Thyroid gland (tissue), 4 donors: ENCODE measurements at places on chromosomes 2 and 18. TPM values are rescaled to one million over a fixed set of nuclear protein-coding genes. Genes with fewer than 3 reads are reported as not detected.

- no peak for DNase-seq
Observed at GRCh38 chr2:237452861-237453260, 34.2 kb upstream of the MLPH start.

DNA sequence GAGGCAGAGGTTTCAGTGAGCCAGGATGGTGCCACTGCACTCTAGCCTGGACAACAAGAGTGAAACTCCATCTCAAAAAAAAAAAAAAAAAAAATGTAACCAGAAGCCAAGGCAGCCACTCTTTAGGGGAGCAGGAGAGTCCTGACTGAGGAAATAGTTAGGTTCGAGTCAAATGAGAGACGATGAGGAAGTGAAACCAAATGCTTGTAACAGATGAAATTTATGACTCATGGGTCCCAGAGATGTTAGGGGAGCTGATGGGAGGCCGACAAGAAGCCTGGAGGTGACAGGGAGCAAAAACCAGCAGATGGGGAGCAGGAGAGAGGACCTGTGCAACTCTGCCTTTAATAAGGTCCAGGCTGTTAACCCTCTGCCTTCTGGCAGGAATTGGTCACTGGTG is 756.1 kb upstream of the DDX18 start:
- no peak for DNase-seq

- no peak for DNase-seq
Observed at GRCh38 chr2:214293593-214293992, 117.3 kb upstream of the VWC2L start.

DNA sequence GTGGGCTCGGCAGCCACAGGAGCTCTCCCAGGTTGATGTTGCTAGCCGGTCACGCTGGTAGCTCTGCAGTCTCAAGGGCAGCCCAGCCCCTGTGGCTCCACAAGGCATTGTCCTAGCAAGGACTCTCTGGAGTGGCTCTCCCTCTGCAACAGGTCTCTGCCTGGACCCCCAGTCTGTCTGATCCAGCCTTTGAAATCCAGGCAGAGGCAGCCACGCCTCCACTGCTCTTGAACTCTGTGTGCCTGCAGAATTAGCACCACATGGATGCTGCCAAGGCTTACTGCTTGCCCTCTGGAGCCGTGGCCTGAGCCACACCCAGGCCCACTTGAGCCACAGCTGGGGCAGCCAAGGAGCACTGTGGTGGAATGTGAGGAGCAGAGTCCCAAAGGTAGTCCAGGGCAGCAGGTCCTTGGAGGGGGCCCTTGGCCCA is 43.0 kb upstream of the FAHD2A start:
- peak; percentile 9 for DNase-seq

GRCh38 chr18:56168049-56168781 is 470.2 kb downstream of the TXNL1 start:
- no peak for DNase-seq

DNA sequence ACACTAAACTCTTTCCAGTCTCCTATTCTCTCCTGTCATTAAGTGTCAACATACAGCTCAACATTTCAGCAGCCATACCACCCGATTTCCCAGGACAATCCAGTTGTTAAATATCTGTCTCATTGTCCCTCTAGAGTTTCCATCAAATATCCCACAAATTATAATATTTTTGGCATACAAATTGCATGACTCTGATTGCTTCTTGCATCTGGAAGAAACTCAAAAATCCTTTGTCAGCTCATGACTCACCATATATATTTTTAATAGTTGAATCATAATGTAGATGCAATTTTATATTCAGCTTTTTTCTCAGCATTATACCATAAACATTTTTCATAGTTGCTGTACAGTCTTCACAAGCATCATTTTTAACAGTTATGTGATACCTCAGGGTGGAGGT is 7.2 kb downstream of the SLC30A3 start:
- DNase-seq: no peak

- DNase-seq: peak; percentile 64
Observed at GRCh38 chr2:219459460-219460311, 25.0 kb downstream of the SPEG start.

DNA sequence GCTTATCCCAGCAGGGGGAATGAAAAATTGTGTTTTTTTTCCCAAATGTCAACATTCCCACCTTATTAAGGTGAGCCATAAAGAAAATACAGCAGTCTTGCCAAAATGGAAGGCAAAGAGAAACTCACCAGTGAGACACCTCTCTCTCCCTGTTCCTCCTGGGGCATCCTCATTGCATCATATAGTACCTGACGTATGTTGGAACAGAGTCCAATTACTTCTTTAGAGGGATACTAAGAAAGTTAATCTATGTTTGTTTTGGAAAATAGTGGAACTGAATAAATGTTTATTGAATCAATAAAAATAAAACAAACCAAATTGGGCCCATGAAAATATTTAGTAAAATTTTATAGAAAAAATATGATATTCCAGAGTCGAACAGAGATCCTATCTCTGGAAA is 700.4 kb downstream of the LRRTM4 start:
- no peak for DNase-seq

DNA sequence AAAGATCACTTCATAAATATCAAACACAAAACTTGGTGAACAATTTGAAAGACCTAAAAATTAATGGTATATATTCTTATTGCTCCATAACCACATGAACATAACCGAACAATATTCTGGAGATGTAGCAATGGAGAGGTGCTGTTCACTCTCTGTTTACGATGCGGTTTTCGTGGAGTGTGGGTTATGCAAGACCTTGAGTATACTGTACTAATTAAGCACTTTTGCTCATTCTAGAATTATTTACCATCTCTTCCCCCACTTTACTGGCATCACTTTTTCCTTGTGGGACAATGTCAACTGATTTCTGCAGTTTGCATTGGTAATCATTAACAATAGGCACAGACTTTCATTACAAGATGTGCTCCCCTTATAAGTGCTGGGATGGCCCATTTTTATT is 97.6 kb downstream of the RAPH1 start:
- no peak for DNase-seq

DNA sequence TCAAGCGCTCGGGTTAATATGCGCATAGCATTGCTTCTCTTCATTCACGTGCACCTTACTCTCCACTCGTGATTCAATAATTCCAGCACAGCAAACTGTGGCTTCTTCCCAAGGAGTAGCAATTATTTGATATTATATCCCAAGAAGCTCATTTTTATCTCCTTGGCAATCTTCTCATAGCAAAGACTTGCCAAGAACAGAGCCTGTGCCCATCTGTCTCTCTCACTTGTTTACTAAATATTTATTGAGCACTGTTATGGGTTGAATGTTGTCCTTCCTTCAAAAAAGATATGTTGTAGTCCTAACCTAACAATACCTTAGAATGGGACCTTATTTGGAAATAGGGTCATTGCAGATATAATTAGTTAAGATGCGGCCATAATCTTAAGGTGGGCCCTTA is 233.7 kb downstream of the TFCP2L1 start:
- no peak for DNase-seq

DNA sequence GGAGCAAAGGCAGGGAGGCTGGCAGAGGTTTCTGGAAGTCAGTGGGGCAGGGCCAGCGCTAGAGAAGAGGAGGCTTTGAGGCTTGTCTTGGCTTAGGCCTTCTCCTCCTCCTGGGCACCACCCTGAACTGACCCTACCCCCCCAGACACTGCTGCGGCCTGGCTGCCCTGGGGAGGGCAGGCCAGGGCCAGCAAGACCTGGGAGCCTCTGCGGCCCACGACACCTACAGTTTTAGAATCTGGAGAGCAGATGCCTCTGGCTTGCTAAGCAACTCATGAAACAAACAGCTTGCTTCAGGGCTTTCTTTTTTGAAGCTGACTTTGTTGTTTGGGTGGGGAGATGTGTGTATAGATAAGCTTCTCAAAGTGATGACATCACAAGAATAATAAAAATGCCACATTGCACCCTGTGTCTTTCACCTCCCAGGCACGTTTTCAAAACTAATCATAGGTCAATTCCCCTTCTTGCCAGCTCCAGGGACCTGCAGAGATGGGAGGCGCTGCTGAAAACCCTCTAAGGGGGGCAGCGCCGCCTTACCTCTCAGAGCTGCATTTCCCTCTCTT is 46.2 kb upstream of the SMAD7 start:
- DNase-seq: peak; percentile 68

DNA sequence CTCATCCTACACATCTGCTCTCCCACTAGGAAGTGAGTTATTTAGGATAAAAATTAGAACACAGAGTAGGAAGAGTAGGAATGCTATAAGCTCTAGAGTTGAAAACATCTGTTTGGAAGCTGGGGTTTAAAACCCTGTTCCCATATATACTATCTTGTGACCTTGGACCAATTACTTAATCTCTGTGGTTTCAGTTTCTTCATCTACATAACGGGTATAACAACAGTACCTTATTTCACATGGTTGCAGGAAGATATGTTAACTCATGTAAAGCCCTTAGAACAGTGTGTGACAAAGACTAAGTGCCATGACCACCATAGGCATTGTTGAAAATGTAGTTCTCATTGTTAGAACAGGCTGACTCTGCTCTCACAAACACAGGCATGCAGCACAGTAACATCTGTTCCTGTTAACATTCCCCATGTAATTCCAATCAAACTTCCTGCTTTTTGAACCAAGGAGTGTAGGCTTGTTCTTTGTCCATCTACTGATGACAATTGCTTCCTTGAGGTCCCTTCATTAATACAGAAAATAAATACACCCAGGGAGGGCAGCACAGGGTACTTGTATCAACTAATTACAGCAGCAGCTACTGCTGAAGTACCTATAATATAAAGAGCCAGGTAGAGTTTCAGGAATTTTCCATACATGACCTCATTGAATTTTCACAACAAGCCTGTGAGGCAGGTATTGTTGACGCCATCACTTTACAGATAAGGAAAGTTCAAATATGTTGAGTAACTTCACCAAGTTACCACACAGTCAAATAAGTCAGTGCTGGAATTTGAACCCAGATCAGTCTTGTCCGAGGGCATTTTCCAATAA is 204.2 kb downstream of the L3MBTL4 start:
- DNase-seq: no peak

GRCh38 chr2:208546107-208546506 is 139.5 kb downstream of the PTH2R start:
- DNase-seq: no peak

- DNase-seq: no peak
Observed at GRCh38 chr2:143015656-143016055, 113.6 kb upstream of the ARHGAP15 start.

DNA sequence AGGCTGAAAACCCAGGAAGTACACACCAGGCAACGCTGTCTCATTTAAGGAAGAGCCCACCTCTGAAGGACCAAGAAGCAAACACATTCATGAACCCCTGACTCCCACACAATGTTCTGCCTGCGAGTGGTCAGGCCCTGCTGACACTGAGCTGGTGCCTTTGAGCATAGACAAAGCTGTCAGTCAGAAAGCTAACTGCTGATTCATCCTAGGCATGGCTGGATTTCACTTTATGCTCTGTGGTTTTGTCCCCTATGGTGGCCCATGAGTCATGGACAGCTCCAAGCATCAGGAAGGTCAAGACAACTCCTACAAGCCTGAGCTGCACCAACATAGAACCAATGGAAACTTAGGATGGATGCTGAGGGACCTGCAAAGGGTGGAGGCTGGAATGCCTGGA is 78.9 kb downstream of the UXS1 start:
- DNase-seq: no peak

DNA sequence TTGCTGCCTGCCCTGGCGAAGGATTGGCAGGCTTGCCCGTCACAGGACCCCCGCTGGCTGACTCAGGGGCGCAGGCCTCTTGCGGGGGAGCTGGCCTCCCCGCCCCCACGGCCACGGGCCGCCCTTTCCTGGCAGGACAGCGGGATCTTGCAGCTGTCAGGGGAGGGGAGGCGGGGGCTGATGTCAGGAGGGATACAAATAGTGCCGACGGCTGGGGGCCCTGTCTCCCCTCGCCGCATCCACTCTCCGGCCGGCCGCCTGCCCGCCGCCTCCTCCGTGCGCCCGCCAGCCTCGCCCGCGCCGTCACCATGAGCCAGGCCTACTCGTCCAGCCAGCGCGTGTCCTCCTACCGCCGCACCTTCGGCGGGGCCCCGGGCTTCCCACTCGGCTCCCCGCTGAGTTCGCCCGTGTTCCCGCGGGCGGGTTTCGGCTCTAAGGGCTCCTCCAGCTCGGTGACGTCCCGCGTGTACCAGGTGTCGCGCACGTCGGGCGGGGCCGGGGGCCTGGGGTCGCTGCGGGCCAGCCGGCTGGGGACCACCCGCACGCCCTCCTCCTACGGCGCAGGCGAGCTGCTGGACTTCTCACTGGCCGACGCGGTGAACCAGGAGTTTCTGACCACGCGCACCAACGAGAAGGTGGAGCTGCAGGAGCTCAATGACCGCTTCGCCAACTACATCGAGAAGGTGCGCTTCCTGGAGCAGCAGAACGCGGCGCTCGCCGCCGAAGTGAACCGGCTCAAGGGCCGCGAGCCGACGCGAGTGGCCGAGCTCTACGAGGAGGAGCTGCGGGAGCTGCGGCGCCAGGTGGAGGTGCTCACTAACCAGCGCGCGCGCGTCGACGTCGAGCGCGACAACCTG is at the start of gene DES:
TSS of gene DES (plus strand) at position 223 of the 857 bp plus-strand sequence. CDS start at position 309, 86 bp downstream.
- peak; percentile 9 for DNase-seq

GRCh38 chr2:60422826-60423483 is 130.5 kb downstream of the BCL11A start:
- no peak for DNase-seq

GRCh38 chr2:173969886-173970285 is 4.7 kb upstream of the SP3 start:
- no peak for DNase-seq

- peak; percentile 6 for DNase-seq
Observed at GRCh38 chr18:2104620-2105462, 466.5 kb downstream of the METTL4 start.

GRCh38 chr2:3613524-3613905 is 18.6 kb downstream of the COLEC11 start:
- no peak for DNase-seq

GRCh38 chr18:59303006-59303405 is 15.4 kb downstream of the CPLX4 start:
- no peak for DNase-seq

DNA sequence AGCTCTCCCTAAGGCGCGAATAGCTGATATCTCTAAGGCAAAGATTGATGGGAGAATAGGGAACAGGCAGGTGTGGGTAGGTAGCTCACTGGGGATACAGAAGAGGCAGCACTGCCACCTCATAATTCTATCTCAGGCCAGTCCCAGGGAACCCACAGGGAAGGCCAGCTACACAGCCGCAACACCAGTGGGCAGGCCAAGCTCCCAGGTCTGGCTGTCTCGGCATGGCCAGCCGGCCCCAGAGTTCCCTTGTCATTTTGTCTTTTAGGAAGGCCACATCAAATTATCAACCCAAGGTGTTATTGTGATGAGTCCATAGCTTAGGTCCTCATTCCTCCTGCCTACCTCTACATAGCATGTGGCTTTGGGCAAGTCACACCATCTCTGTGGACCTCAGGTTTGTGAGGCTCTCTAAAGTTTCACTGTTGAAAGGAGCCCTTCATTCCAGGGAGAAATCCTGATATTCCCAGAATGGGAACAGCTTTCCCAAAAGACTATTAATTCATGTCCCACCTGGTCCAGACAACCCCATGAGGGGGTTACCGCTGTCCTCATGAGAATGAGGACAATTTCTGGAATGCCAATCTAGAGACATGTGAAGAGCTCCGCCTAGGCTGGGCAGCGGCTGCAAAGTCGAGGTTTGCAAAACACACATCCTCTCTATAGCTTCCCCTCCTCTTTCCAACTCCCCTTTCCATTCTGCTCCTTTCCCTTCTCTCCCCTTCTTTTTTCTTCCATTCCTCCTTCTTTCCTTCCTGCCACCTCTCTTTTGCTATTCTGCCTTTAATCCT is 287.1 kb upstream of the ID2 start:
- no peak for DNase-seq

Gene HMSD
- total RNA-seq: 0.34 TPM

Gene B3GNT7
- 19.2 TPM for total RNA-seq

Gene DUSP2
- 8.4 TPM for total RNA-seq

Gene CYP27C1
- not detected for total RNA-seq

Gene SLC9A2
- total RNA-seq: 4.0 TPM

Gene TEX44
- not detected for total RNA-seq

Gene LCT
- total RNA-seq: not detected

Gene CAD
- total RNA-seq: 16.5 TPM
